Transverse colon (tissue), 4 donors: ENCODE measurements at places on chromosomes 16 and 17.

GRCh38 chr16:13793841-13794409 lies 126.0 kb upstream of the ERCC4 start:
- H3K27me3 ChIP-seq: no peaks in the 10 kb centered on the region
- H3K4me3 ChIP-seq: no peak overlapping the region
- no peaks in the 10 kb centered on the region for H3K36me3 ChIP-seq
- H3K27ac ChIP-seq: no peak overlapping the region

GRCh38 chr16:86243123-86243473 lies 267.2 kb upstream of the FOXF1 start:
- H3K4me3 ChIP-seq: no peak overlapping the region
- no peak overlapping the region for H3K27ac ChIP-seq
- H3K4me1 ChIP-seq: peaks cover 3% of the 10 kb centered on the region
- H3K36me3 ChIP-seq: no peaks in the 10 kb centered on the region

DNA sequence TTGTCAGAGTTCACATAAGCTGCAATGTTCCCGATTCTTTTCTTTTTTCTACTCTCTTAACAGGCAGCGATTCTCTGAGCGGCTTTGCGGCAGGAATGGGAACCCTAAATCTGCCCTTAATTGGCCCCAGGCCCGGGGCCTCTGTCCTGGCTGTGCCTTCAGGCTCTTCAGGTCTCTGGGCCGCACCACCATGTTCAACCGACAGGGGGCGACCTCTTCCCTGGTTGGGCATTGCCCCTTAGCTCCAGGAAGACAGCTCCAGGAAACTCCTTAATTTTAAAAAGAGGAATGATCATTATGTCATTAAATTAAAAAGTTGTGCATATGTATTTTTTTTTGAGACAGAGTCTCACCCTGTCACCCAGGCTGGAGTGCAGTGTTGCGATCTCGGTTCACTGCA lies 20.3 kb downstream of the CACNG5 start:
- H3K27me3 ChIP-seq: no peaks in the 10 kb centered on the region
- H3K4me3 ChIP-seq: no peak overlapping the region
- no peaks in the 10 kb centered on the region for H3K36me3 ChIP-seq
- DNase-seq: no peak
- no peak overlapping the region for H3K27ac ChIP-seq

GRCh38 chr17:79944251-79944812 lies 91.3 kb downstream of the TBC1D16 start:
- H3K27ac ChIP-seq: no peak overlapping the region
- no peaks in the 10 kb centered on the region for H3K4me1 ChIP-seq

- no peak for DNase-seq
- no peaks in the 10 kb centered on the region for H3K27me3 ChIP-seq
- no peak overlapping the region for H3K27ac ChIP-seq
- H3K36me3 ChIP-seq: no peaks in the 10 kb centered on the region
- H3K4me3 ChIP-seq: no peak overlapping the region
These were observed 1.4 kb downstream of the CD19 start for GRCh38 chr16:28933171-28933570.

DNA sequence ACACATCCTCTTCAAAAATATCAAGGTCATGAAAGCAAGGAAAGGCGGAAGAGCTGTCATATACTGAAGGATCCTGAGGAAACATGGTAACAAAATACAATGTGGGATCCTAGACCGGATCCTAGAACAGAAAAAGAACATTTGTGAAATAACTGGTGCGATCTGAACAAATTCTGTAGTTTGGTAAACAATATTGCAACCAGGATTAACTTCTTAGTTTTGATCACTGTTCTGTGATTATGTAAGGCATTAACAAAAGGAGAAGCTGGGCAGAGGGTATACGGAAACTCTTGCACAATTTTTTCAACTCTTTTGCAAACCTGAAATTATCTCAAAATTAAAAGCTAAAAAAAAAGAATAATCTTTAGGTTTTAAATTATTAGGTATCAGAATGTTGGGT lies 109.7 kb downstream of the TRIM37 start:
- H3K27ac ChIP-seq: no peak overlapping the region
- H3K4me3 ChIP-seq: no peak overlapping the region
- DNase-seq: no peak
- no peaks in the 10 kb centered on the region for H3K4me1 ChIP-seq
- peaks cover 3% of the 10 kb centered on the region for H3K36me3 ChIP-seq

DNA sequence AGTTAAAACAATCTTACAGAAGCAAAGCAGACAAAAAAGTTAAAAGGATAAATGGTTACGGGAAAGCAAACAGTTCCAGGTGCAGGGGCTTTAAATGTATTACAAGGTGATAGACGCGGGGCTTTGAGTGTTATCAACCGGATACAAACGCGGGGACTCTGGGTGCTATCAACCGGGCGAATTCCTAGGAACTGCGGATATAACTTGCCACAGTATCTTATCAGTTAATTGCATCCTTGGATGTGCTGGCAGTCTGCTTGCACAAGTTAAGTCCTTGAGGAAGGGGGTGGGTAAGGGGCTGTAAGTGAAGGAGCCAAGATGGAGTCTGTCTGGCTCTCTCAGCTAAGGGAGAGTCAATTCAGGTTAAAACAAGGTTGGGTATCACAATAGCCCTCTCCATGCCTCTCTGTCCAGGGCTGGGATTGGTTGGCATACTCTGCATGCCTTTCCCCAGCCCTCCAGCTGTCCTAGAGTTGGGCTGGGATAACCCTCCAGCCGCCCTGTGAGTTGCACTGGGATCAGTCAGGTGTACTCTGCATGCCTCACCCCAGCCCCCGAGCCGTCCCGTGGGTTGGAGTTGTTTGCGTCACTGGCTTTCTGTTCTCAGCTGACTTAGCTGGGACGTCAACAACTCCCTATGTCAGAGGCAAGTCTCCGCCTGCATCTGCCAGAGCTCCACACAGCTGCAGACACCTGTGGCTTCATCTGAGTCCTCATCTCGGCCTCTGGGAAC lies 40.9 kb downstream of the TMEM235 start:
- no peak overlapping the region for H3K4me3 ChIP-seq
- H3K27ac ChIP-seq: no peak overlapping the region
- H3K36me3 ChIP-seq: no peaks in the 10 kb centered on the region

DNA sequence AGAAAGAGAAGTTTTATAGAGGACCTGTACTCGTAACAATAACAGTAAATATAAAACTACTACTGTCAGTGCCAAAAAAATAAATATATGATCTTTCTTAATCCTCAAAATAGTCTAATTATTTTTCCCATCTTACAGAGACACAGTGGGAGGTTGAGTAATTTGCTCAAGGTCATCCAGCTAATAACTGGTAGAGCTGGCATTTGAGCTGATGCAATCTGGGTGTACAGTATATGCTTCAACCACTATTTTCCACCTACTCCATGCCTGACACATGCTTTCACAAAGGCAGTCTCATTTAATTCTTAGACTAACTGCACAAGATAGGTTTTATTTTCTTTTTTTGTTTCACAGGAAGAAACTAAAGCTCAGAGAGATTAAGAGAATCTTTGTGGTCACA lies 33.6 kb downstream of the PIGL start:
- H3K36me3 ChIP-seq: no peaks in the 10 kb centered on the region
- H3K4me3 ChIP-seq: no peak overlapping the region
- H3K27me3 ChIP-seq: no peaks in the 10 kb centered on the region
- DNase-seq: no peak
- no peak overlapping the region for H3K27ac ChIP-seq

DNA sequence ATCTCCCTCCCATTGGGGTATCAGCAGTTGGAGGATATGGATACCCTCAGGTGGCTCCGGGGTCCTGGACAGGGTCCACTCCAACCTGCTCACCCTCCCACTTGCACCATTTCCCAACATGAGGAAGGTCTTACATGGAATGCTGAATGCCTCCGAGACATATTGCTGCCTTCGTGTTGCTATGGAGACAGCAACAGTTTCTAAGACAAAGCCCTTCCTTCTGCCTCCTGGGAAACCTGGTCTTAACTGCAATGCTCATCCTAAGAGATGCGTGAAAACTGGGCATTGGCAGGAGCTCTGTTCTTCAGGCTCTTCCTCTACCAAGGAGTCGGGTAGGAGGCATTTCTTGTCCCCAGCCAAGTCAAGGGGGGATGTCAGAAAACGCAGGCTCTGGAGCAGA lies 45.2 kb downstream of the ST3GAL2 start:
- H3K27ac ChIP-seq: no peak overlapping the region
- peaks cover 9% of the 10 kb centered on the region for H3K4me1 ChIP-seq
- no peak for DNase-seq

DNA sequence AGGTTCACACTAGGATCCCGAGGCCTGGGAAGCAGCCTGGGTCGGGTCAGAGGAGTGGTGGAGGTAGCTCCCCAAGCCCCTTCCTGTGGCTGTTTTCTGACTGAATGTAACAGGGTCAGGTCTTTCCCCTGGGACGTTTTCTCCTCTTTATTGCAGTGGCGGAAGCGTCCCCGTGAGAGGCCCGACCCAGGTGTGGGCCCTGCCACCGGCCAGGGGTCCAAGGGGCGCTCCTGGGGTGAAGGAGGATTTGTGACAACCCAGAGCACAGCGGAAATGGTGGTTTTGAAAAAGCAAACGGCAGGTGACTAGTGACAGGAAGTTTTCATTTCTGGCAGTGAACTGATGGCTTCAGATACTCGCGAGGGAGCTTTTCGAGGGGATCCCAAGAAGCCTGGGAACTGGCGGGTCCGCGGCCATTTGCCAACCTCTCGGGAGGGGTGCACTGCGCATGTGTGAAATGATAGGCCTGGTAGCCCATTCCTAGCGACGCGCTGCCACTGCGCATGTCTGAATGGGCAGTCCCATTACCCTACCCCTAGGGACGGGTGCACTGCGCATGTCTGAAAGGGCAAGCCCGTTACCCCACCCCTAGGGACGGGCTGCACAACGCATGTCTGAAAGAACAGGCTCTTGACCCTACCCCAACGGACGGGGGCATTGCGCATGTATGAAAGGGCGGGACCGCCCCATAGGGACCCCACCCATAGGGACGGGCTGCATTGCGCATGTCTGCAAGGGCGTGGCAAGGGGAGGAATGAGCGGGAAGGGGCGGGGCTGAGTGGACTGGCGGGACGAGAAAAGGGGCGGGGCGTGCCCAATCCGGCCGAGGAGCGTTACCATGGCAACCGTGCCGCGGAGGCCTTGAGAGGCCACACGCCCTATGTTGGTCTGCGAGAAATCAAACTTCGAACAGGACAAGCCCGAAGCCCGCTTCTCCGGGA lies 1747.9 kb downstream of the TP53TG3F start:
- H3K27me3 ChIP-seq: no peaks in the 10 kb centered on the region
- no peak overlapping the region for H3K4me3 ChIP-seq
- no peaks in the 10 kb centered on the region for H3K4me1 ChIP-seq
- no peak for DNase-seq
- no peaks in the 10 kb centered on the region for H3K36me3 ChIP-seq

DNA sequence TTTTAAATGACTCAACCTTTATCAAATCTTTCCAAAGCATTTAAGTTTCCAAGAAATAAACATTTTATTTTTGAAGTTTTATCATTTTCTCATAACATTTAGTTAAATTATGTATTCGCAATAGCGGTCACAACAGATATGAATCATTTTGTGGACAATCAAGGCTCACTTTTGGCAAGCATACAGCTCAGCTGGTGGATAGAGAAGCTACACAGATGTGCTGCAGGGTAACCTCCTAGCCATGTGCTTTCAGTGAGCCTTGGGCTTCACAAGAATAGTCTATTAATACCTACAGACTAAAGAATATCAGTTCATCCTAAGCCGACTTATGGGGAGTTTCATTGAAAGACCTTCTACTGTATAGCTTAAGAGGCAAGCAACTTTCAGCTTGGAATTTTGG lies 144.8 kb downstream of the MRTFB start:
- H3K36me3 ChIP-seq: no peaks in the 10 kb centered on the region
- no peak for DNase-seq
- H3K4me3 ChIP-seq: no peak overlapping the region
- H3K27me3 ChIP-seq: no peaks in the 10 kb centered on the region
- no peaks in the 10 kb centered on the region for H3K4me1 ChIP-seq

GRCh38 chr17:55069983-55070529 lies 101.5 kb downstream of the STXBP4 start:
- DNase-seq: no peak
- no peaks in the 10 kb centered on the region for H3K4me1 ChIP-seq
- H3K4me3 ChIP-seq: no peak overlapping the region
- H3K27ac ChIP-seq: no peak overlapping the region
- H3K36me3 ChIP-seq: no peaks in the 10 kb centered on the region
- no peaks in the 10 kb centered on the region for H3K27me3 ChIP-seq

GRCh38 chr16:28498666-28499381 lies 4.4 kb downstream of the APOBR start:
- no peak for DNase-seq
- H3K4me1 ChIP-seq: peaks cover 23% of the 10 kb centered on the region
- no peak overlapping the region for H3K27ac ChIP-seq
- no peaks in the 10 kb centered on the region for H3K36me3 ChIP-seq

DNA sequence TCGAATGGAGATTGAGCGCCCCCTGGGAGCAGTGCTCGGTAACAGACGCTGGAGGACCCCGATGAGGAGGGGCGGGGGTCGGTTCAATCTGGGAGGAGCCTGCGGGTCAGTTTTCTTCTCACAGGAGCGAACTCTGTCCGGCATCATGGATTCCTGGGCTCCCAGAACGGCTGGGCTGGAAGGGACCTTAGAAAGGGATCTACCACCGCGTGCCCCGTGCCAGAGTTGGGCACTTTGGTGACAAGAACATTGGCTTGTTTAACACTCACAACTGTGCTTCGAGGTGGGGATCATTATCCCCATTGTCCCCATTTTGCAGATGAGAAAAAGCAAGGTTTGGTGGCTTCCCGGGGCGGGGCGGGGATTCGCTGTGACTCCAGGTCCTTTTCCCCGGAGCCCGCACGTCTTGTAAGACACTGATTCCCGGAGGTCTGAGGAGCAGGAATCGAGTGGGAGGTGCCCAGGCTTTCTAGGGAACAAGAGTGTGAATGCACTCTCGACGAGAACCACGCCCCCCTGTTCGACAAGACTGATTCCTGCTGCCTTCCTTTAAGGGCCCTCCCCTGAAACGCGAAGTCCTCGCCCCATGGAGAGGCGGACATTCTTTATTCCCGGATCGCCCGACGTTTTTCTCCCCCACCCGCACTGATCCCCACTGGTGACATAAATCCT lies 1.5 kb upstream of the FBXL19 start:
- no peaks in the 10 kb centered on the region for H3K27me3 ChIP-seq
- DNase-seq: peak; percentile 93
- H3K4me1 ChIP-seq: peaks cover 9% of the 10 kb centered on the region

DNA sequence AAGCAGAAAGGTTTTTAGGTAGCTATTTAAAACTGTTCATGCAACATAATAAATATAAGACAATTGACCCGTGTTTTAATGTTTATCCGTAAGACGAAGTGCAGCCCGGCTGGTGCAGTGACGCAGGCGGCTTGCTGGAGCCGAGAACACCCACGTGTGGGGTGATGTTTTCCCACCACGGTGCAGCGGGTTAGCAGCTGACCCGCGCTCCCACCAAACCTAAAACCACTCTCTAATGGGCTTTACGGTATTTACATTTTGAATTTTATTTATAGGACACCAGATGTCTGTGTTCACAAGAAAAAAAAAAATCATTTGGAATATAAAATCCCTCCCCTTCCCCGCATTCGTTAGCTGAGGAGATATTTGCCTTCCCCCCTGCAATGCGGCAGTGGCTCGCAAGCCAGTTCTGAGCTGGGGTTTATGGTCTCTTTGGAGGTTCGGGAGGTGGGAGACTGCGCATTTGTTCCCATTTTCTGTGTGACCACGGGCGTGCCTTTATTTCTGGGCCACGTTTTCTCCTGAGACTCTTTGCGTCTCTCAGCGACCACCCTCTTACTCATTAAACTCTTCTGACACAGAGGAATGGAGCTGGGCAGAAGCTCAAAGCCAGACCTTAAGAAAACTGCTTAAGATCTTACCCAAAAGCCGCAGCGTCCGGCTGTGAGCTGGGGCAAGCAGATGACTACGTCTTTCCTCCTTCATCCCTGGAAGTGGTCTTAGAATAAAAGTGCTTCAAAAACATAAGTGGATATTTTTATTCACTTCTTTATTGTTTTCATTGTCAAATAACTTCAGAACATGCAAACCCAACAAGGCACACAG lies 301.1 kb downstream of the IRF8 start:
- no peaks in the 10 kb centered on the region for H3K36me3 ChIP-seq
- H3K27ac ChIP-seq: peak overlapping the region; percentile 91
- peaks cover 9% of the 10 kb centered on the region for H3K4me1 ChIP-seq
